ENCODE measurements at places on chromosomes 6 and 20. TPM values are rescaled to one million over a fixed set of nuclear protein-coding genes. Genes with fewer than 3 reads are reported as not detected.
A peak's percentile ranks its signal among the peaks of the same experiment; 100 is the strongest.

DNA sequence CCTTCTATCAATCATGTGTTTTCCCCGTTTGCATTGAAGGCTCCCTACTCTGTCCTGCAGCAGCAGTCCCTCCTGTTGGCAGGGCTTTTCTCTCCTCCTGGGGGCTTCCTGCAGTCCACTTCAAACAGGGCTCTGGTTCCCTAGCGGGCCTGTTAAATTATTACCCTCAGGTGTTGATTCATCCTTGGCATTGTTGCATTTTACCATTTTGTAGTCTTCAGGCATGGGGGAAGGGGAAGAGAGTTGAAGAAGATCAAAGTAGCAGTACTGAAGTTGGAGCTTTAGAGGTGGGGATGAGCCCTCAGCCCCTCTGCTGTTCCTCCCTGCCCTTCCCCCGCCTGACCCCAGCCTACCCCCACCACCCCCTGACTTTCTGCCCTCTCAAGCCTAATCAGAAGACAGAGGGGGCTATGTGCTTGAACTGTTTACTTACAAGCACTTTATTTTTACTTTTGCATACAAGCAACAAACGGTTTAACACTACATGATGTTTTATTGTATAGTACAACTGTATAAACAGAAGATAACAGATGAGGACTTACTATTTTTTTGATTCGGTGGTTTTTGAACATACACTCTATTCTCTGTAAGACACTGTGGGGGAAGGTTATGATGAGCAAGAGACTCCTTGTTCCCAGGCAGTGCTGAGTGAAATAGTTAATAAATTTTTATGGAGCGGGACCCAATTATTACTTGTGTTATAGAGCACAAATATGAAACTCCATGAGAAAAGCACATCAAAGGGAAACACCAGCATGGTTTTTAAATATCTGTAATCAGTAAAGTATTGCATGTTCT is 169.7 kb downstream of the EYA4 start:
- peaks cover 6% of the 10 kb centered on the region for H3K4me1 ChIP-seq
- no peak overlapping the region for H3K4me3 ChIP-seq
- no peaks in the 10 kb centered on the region for H3K27me3 ChIP-seq
- DNase-seq = no peak
- no peaks in the 10 kb centered on the region for H3K36me3 ChIP-seq

GRCh38 chr6:75975904-75976303 is 96.6 kb downstream of the IMPG1 start:
- DNase-seq = no peak
- no peaks in the 10 kb centered on the region for H3K36me3 ChIP-seq
- H3K27me3 ChIP-seq = no peaks in the 10 kb centered on the region
- no peak overlapping the region for H3K27ac ChIP-seq

DNA sequence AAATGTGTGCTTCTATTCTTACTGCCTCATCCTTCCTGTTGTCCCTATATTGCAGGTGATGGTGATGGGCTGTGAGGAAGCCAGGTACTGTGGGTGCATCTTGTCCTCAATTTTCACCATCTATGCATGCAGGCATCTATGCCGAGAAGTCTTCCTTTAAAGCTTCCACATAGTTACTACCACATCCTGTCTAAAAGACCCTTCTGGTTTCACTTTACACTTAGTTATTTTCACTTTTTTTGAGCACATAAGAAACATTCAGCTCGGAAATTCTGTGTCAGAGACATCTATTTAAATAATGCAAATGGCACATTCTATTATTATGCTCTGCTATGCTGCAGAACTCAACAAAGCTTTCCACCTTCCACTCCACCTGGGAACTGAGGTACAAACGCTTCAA is 28.2 kb upstream of the FABP7 start:
- H3K27me3 ChIP-seq = peaks cover 4% of the 10 kb centered on the region
- no peak overlapping the region for H3K4me3 ChIP-seq
- DNase-seq = no peak
- peaks cover 6% of the 10 kb centered on the region for H3K4me1 ChIP-seq

DNA sequence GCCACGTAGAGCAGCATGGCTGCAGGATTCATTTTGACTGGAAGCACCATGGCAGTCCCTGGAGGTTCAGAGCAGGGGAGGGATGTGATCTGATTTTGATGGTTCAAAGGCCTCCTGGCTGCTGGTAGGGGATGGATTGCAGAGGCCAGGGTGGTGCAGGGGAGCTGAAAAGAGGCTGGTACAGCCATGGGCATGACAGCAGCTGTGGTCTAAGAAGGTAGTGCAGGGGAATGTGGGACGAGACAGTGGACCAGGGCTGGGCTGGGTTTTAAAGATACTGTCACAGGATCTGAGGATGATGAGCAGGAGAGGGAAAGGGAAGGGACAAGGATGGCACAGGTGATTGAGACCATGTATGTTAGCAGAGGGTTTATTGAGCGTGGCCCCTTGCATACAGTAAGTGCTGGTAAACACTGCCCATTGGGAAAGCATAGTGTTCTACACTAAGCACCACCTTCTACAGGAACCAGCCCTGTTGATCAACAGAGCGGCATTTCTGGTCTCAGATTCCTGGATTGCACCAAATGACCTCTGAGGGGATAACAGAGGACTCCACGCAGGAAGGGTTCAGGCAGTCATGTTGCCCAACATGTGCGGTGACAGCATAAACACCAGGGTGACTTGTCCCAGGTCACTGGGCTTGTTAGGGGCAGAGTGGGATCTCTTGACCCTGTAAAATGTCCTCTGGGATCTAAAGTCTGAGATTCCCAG is 14.5 kb upstream of the SIRPA start:
- DNase-seq = no peak
- no peak overlapping the region for H3K27ac ChIP-seq
- peaks cover 36% of the 10 kb centered on the region for H3K4me1 ChIP-seq
- H3K27me3 ChIP-seq = peaks cover 12% of the 10 kb centered on the region
- H3K4me3 ChIP-seq = no peak overlapping the region

TNNC2 gene
- total RNA-seq = not detected

STX11 gene
- not detected for total RNA-seq

GRCh38 chr20:18676396-18676795 is 88.5 kb downstream of the DTD1 start:
- no peak overlapping the region for H3K27ac ChIP-seq
- no peak for DNase-seq
- peaks cover 3% of the 10 kb centered on the region for H3K27me3 ChIP-seq
- H3K4me3 ChIP-seq = no peak overlapping the region

GRCh38 chr6:149480502-149481280 is 4.1 kb downstream of the ZC3H12D start:
- H3K4me3 ChIP-seq = no peak overlapping the region
- peak overlapping the region; percentile 90 for H3K27ac ChIP-seq
- H3K27me3 ChIP-seq = peaks cover 6% of the 10 kb centered on the region
- no peak for DNase-seq
- peaks cover 37% of the 10 kb centered on the region for H3K4me1 ChIP-seq

DNA sequence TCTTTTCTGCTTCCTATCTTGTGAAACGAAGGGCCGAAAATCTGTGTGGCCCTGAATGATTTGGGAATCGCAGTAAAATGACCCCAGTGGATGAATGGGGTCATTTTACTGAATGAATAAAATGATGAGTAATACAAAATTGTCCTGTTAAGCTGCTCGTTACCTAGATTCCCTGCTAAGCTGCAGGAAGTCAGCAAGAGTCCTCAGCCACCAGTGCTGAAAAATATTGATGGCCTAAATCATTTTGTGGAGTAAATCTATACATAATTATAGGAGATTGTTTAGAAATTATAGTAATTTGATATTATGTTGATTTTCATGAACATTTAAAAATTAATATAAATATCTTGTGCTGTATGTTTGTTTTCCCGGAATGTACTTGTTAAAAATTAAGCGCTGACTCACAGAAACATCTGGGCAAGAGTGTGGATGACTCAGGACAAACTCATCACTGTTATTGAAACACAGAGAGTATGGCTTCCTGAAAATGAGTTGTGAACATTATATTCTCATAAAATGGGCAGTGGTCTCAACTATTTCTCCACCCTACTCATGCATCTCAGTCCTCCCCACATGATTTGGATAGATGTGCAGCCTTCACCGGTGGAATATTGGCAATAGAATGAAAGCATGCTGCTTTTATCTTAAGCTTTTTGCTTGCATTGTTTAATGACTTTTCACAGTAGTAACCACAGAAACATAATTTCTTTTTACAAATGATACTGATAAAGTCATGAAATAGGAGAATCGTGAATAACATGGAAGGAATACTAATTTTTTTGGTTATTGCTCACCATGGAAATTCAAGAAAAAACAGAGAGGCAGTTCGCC is 36.2 kb upstream of the RGS17 start:
- peaks cover 4% of the 10 kb centered on the region for H3K27me3 ChIP-seq
- no peak for DNase-seq
- no peak overlapping the region for H3K4me3 ChIP-seq
- H3K36me3 ChIP-seq = no peaks in the 10 kb centered on the region
- no peak overlapping the region for H3K27ac ChIP-seq

MATN4 gene
- total RNA-seq = not detected

DNA sequence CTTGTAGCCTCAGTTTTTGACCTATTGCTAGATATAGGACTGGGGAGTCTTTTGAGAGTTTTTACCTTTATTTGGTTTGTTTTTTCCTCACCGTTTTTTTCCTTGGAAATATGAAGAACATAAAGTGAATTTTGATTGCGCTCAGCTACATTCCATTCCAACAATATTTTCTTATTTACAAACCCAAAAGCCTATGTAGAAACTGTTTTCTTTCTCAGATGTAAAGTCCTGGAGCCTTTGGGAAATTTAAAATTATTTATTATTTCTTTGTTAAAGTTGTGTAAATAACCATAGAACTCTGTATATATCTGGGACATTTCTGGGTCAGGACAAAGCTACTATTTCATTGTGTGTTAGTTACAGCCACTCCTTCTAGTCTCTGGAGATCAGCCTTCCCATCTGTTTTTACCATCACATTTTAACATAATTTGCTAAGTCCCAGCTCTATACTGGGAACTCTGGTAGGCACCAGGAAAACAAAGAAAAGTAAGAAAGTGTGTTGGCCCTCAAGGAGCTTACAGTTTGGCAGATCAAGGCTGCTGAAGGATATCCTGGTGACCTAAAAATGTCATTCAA is 68.8 kb downstream of the JAG1 start:
- H3K36me3 ChIP-seq = no peaks in the 10 kb centered on the region
- peaks cover 5% of the 10 kb centered on the region for H3K4me1 ChIP-seq
- no peak overlapping the region for H3K4me3 ChIP-seq
- H3K27ac ChIP-seq = no peak overlapping the region
- H3K27me3 ChIP-seq = no peaks in the 10 kb centered on the region
- no peak for DNase-seq

DNA sequence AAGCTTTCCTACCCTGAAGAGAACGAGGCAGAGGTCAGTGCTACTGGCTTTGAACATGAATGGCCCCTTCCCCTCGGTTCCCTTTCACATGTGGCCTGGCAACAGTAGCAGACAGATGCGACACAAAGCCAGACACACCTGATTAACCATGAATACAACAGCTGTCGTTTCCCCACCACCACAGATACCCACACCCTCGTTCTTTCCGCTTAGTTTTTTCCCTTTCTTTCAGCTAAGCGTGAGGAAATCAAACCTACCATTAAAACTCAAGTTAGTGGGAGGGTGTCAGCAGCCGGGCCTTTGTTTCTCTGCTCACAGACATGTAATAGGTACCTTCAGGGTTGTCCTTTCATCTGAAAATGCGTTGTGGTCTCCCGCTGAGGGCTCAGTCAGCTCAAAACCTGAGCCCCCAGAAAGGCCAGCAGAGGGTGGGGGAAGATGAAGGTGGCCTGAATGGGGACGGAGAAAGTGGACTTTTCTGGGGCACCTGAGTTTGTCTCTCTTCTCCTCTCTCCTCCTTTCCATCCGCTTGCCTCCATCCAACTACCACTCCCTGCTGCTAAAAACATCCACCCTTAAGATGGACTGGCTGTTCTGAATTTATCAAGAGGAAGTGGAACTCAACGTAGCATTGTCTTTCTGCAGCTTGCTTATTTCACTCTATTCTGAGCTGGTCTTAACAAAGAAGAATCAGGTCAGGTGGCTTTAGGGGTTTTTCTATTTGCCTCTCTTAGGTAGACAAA is 516.6 kb upstream of the JARID2 start:
- H3K4me1 ChIP-seq = peaks cover 11% of the 10 kb centered on the region
- H3K27ac ChIP-seq = no peak overlapping the region
- no peaks in the 10 kb centered on the region for H3K36me3 ChIP-seq
- H3K27me3 ChIP-seq = peaks cover 1% of the 10 kb centered on the region

- H3K36me3 ChIP-seq = peaks cover 33% of the 10 kb centered on the region
- peaks cover 3% of the 10 kb centered on the region for H3K4me1 ChIP-seq
- H3K27ac ChIP-seq = no peak overlapping the region
- H3K4me3 ChIP-seq = no peak overlapping the region
- no peak for DNase-seq
- H3K27me3 ChIP-seq = no peaks in the 10 kb centered on the region
Measured at GRCh38 chr6:154414021-154414813, 57.6 kb upstream of the IPCEF1 start.

- no peak for DNase-seq
- peaks cover 6% of the 10 kb centered on the region for H3K36me3 ChIP-seq
- H3K4me3 ChIP-seq = peak overlapping the region; percentile 31
Measured at GRCh38 chr6:79764747-79765146, 133.6 kb downstream of the SH3BGRL2 start.

GRCh38 chr20:38617011-38617829 is 15.6 kb downstream of the ARHGAP40 start:
- H3K4me1 ChIP-seq = peaks cover 6% of the 10 kb centered on the region
- H3K27ac ChIP-seq = no peak overlapping the region
- peaks cover 5% of the 10 kb centered on the region for H3K27me3 ChIP-seq

DNA sequence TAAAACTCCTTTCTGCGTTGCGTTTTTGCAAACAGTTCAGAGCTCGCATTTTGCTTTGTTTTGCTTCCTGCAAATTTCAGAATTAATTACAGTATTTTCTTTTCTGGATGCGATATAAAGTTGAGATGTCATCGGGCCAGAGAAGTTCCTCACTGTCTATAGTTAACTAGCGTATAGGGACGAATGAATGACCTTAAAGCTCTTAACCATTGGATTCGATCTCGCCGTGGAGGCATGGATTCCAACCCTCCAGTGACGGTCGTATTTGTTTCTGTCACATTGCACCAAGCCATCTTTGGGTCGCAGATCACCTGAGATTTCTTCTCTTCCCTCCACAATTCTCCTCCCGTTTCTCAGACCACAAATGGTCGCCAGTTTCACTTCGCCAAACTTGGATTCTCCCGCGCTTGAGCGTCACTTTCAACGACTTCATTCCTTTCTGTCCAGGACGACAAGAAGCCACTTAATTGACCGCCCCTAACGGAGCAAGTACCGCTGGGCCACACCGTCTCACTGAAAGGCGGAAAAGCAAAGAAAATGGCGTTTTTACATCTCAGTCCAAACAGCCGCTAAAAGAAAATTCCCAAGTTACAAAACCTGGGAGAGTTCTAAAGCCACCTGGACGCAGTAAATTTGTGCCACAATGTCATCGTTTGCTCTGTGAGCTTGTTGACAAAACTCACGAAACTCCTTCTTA is 85.3 kb upstream of the ZNF184 start:
- H3K36me3 ChIP-seq = no peaks in the 10 kb centered on the region
- no peak for DNase-seq
- H3K4me1 ChIP-seq = peaks cover 3% of the 10 kb centered on the region
- H3K27me3 ChIP-seq = peaks cover 17% of the 10 kb centered on the region
- H3K27ac ChIP-seq = no peak overlapping the region
- peak overlapping the region; percentile 77 for H3K4me3 ChIP-seq
